Muscle of back (tissue), 13 donors: ENCODE measurements at places on chromosomes 11 and 22.
A peak's percentile ranks its signal among the peaks of the same experiment; 100 is the strongest.

DNA sequence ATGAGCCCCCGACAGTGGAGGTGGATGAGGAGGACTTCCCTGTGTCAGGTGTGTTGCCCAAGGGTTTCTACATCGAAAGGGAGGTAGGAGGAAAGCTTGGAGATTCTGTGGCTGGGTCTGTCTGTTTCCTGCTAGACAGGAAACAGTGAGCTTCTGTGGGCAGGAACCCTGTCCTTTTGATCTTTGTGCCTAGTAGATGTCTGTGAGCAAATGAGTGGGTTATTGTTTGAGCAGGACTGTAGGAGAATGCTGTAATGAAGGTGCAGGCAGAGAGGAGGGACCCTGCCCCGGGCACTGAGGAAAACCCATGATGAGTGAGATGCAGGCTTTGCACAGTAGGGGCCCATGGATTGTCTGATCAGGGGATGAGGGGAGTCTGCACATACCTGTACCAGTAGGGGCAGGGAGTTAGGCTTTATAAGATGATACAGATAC, 14.0 kb downstream of the USP35 start:
- no peak for DNase-seq

GRCh38 chr22:42711281-42711731, 9.4 kb downstream of the A4GALT start:
- DNase-seq: no peak

GRCh38 chr22:28706845-28707244, 27.2 kb upstream of the TTC28 start:
- DNase-seq: no peak

DNA sequence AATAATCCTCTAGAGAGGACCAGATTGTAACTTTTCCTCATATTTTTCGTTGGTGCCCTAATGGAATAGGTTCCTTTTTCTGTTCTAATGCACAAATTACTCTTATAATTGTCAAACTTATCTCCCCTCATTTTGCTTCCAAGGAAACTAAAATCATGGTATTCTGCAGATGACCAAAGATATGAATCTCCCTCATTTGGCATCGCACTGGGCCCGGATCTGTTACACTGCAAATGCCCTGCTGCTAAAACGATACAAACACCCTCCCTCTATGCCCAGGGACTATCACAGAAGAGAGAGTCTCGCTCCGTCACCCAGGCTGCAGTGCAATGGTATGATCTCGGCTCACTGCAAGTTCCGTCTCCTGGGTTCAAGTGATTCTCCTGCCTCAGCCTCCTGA, 7.6 kb downstream of the KLHDC7B start:
- no peak for DNase-seq

DNA sequence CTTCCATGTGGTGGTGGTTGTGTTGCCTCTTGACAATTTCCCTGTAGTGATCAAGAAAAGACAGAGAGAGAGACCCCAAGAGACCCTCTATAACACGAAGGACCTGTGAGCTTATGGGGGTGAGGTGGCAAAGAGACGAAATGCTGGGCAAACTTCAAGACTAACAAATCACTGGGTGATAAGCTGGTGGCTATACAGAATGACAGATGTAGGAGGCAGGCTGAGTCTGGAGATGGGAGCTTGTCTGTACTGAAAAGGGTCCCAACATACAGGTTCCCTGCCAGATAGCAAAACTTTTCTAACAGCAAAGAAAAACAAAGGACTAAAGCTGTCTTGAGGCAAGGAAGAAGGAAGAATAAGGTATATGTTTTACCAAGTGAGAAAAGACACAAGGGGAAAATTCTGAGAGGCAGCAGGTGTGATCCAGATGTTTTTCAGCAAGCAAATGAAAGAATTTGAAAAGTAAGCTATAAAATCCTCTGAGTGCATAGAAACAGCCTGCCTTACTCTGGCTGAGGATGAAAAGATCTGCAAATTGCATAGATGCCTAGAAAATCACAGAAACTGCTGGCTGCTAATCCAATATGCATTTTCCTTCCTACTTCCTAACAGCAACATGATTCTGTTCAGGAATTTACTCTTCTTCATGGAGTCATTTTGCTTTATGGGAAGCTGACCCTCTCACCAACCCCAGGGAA, 21.9 kb upstream of the LYVE1 start:
- DNase-seq: peak; percentile 48

DNA sequence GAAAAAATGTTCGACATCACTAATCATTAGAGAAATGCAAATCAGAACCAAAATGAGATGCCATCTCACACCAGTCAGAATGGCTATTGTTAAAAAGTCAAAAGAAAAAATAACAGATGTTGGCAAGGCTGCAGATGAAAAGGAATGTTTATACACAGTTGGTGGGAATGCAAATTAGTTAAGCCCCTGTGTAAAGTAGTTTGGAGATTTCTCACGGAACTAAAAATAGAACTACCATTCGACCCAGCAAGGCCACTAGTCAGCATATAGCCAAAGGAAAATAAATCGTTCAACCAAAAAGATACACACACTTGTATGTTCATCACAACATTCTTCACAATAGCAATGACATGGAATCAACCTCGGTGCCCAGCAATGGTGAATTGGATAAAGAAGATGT, 503.2 kb downstream of the OPCML start:
- DNase-seq: no peak

GRCh38 chr11:10524471-10524870, 16.5 kb downstream of the RNF141 start:
- DNase-seq: no peak

DNA sequence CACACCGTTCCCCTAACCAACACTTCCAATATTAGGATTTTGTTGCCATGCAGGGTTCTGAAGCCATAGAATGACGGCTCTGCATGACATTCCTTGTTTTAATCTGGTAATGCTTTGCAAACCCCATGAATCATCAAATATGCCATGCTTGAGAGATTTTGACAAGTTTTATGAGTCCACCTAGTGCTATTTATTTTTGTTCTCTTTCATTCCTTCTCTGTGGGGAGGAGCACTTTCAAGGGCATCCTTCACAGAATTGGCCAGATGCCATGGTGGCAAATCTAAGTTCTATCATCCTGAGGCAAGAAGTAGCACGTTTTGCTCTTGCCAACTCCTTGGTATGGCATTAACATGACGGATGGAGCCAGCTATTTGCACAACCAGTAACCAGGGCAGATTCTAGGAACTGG, 268.4 kb downstream of the FAM76B start:
- DNase-seq: no peak

DNA sequence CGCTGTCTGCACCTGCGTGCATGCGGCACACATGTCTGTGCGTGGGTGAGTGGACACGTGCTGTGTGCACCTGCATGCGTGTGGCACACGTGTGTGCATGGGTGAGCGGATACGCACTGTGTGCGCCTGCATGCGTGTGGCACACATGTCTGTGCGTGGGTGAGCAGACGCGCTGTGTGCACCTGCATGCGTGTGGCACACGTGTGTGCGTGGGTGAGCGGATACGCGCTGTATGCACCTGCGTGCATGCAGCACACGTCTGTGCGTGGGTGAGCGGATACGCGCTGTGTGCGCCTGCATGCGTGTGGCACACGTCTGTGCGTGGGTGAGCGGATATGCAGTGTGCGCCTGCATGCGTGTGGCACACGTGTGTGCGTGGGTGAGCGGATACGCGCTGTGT, 27.1 kb upstream of the ACR start:
- DNase-seq: no peak

DNA sequence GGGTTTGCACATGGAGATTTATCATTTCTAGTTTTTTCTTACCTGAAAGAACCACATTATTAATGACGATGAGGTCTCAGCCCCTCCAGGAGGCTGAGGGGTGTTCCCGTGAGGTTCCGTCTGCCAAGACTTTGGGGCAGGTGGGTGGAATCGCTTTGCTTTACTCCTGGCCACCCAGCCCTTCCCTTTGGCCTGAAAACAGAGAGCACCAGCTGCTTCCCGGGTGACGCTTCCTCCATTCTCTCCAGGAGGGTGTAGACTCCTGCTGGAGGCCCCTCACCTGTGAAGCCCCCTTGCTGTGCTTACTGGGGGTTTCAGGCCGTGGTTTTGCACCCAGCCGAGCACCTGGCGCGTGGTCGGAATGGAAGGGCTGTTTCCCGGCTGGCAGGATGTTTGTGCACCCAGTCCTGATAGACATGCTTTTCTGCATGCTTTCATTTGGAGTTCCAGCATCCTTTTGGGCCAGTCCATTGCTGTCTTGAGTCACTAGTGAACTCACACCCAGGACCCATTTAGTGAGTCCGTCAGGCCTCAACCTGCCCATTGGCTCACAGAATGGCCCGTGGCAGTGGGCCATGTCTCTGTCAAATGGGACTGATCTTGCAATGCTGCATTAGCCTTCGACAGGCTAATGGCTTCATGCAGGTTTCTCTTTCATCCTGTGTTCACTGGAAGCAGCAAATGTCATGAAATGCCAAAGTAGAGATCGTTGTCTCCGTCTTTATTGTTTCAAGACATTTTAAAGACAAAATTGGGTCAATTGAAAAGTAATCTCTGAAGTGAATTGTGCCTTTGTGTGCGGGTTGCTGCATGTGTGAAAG, 360.8 kb downstream of the TBC1D22A start:
- no peak for DNase-seq

GRCh38 chr22:45709866-45710265, 38.2 kb downstream of the ATXN10 start:
- no peak for DNase-seq

- DNase-seq: no peak
Measured at GRCh38 chr11:94132152-94132558, 3.5 kb downstream of the PANX1 start.

DNA sequence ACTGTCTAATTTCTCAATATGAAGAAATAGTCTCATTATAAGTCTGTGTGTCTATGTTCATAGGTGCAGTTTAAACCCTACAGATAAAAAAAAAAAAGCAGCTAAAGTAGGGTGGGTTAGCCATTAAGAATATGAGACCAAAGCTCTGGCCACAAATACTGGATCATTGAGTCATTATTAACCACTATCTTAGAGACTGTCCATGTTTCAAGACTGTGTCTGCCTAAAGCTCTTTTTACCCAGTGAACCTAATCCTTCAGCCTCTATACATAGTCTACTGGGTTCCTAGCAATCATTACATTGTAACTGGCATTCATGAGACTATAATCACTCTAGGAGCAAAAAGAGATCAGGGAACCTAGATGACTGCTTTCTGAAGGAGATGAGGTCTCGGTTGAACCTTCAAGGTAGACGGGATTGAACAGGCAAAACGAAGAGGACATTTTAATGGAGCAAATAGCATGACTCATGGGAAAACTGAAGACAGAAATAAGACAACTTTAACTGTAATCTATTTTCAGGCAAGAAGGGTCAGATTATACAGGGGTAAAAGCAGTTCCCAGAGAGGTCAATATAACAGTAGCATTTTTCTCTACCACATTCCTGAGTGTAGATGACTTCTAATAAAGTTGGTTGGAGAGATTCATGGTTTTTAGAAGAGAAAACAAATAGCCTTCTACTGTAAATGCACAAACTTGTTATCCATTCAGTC, 64.0 kb upstream of the FIBIN start:
- DNase-seq: no peak

- no peak for DNase-seq
Measured at GRCh38 chr11:74775762-74776161, 27.1 kb downstream of the RNF169 start.

DNA sequence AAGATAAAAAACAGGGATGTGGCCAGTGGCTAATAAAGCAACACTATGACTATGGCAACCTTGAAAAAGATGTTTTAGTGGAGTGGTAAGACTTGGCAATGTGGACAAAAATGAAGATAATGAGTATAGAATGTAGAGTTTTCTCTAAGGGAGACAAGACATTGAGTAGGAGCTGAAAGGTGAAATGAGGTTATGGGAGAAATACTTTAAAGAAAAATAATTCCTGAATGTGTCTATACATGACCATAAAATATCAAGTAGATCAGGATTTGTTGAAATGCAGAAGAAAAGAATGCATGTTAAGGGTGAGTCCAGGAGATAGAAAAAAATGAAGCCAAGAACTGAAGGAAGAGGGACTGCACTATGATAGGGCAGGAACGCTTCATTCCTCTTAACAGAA, 101.6 kb upstream of the CARD18 start:
- no peak for DNase-seq

- no peak for DNase-seq
Measured at GRCh38 chr22:20169253-20169822, 18.5 kb upstream of the CCDC188 start.

DNA sequence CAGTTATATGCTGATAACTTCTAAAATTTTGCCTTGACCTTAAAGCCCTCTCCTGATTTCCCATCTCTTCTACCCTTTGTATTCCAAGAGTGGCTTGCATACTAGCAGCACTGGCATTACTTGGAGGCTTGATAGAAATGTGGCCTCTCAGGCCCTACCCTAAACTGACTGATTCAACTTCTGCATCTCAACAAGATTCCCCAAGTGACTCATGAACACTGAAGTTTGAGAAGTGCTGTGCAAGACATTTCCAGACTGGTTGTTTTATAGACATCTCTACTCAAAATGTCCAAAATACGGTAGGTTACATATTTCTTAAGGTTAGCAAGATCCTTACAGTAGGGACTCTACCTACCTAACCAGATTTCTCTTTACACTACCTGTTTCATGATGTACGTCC, 48.6 kb downstream of the SESN3 start:
- DNase-seq: no peak

DNA sequence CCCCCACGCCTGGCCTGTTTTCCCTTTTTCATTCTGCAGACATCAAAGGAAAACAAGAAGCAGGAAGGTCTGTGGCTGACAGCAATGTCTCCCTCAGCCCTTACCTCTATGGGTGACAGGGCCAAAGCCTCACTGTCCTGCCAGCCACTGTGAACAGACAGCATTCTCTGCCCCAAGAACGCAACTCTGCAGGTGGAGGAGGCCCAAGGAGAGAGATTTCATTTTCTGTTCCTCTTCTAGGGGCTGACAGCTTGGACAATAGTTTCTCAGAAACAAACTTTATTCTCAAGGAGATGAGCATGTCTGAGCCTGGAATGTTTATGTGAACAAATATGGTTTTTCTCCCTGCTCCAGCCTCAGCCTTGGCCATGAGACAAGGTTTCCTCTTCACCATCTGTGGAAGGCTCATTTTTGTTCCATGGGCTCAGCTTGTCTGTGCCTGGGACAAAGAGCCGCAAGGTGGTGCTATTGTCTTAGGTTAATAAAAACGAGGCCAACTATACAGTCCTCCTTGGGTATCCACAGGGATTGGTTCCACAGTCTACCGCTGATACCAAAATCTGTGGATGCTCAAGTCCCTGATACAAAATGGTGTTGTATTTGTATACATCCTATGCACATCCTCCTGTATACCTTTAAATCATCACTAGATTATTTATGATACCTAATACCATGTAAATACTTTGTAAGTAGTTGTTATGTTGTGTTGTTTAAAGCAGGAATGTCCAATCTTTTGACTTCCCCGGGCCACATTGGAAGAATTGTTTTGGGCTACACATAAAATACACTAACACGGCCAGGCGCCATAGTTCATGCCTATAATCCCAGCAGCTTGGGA, 5.8 kb downstream of the PIWIL3 start:
- DNase-seq: peak; percentile 67
